ENCODE measurements at places on chromosomes 11 and 22.

DNA sequence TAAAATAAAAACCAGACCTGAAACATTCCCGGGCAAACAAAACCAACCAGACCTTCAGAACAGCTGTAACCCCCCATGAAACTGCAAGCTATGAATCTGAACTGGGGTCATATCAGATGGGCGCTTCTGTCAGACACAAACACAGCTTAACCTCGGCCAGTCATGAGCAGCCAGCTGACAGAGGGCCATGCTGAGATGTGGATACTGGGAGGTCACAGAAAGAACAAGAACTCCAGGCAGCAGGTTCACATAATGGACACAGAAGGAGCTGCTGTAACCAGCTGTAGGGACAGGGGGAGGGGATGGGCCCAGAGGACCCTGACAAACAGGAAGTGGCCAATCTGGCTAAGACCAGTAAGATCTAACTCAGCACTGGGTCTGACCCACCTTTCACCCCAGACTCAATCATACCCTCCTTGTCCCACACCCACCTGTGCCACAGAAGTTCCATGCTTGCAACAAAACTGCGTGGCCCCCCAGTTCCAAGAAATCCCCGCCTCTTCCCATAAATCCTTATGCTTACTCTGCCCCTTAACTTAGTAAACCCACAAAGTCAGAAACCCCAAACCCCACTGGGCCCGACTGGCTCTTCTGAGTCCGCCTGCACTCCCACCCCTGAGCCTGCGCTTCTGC, 4.0 kb downstream of the APOL4 start:
- DNase-seq = no peak

- DNase-seq = no peak
These were observed 471.2 kb downstream of the MIAT start for GRCh38 chr22:27128461-27129085.

GRCh38 chr11:45094958-45095690, 51.3 kb upstream of the PRDM11 start:
- no peak for DNase-seq

GRCh38 chr11:58685973-58686722, 45.6 kb downstream of the GLYAT start:
- no peak for DNase-seq

- no peak for DNase-seq
These were observed 9.4 kb upstream of the SF1 start for GRCh38 chr11:64787526-64788320.

DNA sequence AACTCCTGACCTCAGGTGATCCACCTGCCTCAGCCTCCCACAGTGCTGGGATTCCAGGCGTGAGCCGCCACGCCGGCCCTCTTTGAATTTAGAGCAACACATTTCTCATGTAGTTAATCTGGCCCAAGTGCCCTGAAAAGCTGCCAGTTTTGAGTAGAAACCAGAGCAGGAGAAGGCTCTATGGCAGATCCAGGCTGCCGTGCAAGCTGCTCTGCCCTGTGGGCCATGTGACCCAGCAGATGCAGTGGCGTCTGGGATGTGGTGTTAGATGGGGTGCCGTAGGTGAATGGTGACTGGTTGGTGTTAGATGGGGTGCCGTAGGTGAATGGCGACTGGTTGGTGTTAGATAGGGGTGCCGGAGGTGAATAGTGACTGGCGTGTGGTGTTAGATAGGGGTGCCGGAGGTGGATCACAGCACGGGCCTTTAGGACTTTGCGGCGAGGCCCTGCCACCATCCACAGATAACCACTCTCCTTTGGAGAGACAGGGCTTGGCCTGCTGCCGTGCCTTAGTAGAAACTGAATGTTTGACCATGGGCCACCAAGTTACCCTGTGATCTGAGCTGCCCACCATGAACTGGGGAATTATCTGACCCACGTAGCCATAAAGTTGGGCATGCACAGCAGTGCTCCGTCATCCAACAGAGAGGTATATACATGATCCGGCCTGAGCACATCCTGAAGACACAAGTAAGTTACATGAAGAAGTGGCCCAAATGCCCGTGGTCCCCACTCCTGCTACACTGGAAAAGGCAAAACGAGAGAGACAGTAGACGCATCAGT, 32.7 kb downstream of the ASCL2 start:
- DNase-seq = no peak

DNA sequence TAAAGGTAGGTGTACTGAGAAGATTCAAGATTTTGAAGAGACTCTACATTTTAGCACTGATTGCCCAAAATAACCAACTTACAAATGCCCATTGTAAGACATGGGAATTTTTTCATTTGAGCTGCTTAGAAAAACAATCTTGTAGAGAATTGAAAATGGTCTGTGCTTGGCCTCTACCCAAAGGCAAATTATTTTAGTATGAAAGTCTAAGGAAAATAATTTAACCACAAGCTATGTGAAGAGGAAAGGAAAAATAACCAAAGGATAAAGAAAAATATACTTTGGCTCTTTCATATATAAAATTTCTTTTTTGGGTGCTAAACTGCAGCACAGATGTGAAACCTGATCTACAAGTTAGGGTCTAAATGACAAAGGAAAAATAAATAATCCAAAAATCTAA, 54.9 kb downstream of the ME3 start:
- no peak for DNase-seq

All from iPS DF 6.9 (cell line).